ENCODE measurements at places on chromosomes 3 and 15.

DNA sequence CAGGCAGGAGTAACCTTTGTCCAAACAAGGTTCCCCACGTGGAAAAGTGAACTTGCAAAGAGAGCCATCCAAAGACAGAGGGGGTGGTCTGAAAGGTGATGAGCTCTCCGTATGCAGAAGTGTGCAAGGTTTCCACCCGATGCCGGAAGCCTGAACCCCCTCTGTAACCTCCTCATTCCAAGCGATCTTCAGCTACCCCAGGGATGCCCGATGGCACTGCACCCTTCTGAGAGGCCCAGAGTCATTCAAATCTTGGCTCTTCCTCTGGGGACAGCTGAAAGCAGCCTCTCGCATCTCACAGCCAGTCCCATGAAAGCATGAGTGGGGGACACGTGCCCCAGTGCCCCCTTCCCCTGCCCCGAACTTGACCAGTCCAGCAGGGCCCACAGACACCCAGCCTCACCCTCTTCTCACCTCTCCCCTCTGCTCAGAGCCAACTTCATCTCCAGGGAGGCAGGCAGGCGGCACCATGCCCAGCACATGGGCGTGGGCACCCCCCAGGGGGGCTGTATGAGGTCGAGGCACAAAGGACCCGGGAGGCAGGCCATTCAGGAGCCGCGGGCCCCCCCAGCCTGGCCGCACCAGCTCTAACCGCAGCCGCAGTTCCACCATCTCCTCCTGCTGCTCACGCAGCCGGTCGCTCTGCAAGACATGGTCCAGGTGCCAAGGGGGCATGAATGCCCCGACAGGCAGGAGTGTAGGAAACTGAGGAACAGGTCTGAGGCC is 8.7 kb downstream of the KIF7 start:
- no peak for DNase-seq

DNA sequence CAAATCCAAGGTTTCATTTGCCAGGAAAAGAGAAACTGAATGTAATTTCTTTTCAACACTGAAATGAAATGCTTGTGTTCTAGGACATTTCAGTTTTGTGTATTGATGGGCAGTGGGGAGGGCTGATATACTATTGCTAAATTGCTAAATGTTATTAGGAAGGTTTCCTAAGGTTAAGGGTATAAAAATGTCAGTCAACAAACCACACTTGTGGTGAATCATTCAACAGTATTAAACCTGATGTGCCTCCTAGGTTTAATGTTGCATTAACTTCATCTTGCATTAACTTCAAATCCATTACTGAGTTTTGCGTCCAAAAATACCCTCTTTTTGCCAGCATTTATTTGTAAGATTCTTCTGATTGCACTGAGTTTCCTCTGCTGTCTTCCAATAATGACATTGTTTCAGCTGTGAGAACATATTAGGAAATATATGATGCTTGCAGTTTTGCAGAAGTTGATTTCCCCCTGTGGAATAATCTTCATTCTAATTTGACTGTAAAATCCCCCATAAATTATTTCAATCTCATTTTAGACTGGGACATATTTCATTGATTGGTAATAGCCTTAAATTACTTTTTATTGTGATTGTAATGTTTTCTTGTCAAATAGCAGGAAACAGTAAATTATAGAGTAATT is 758.3 kb downstream of the GBE1 start:
- no peak for DNase-seq

DNA sequence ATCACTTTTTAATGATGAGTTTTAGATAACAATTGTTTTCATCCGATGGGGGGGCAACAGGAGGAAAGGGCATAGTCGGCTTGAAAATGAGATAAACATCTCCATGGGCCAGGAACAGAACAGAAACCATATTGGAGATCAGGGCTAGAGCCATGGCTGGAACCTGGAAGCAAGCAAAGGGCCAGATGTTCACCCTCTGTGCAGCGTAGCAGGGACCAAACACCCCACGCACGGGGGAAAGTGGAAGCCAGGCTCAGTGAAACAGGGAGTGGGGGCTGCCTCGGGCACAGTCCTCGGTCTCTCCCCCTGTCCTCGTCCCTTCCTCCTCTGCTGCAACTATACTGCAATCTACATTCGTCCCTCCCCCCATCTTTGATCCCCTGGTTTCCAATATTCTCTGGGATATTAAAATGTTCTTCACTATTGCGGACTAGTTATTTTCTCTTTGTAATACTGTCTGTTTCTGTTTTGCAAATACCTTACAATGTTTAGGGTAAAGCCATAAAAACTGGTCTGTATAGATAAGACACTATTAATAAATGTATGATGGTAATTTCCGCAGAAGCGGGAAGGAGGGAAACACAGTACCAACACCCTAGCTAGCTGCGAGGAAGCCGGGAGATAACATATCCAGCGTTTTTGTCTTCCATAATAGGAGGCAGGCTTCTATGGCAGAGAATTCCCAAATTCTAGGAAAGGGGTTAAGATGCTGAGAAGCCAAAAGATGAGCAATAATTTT is 121.5 kb downstream of the XXYLT1 start:
- DNase-seq, result no peak

GRCh38 chr3:171266034-171266739 is 194.0 kb downstream of the TNIK start:
- no peak for DNase-seq

DNA sequence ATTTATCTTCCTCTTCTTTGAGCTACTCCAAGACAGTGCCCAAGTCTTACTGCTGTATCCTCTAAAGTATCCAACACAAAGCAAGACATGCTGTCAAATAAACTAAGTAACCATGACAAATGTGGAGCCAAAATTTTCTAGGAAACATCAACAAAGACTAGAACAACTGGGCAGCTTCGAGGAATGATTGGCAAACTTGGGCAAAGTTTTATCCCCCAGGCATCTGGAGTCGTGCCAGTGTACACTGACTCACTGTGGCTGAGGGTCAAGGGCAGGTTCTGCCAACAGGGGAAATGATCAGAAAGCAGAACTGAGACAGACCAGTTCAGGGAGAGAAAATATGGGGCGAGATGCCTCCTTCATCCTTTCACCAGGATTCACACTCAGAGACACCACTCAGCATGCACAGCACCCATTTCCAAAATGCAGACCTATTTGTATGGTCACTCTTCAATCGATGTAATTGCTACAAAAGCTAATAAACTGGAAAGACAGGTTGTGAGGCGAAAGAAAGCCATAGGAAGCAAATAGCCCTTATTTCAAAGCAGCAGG is 65.8 kb downstream of the MB21D2 start:
- no peak for DNase-seq

DNA sequence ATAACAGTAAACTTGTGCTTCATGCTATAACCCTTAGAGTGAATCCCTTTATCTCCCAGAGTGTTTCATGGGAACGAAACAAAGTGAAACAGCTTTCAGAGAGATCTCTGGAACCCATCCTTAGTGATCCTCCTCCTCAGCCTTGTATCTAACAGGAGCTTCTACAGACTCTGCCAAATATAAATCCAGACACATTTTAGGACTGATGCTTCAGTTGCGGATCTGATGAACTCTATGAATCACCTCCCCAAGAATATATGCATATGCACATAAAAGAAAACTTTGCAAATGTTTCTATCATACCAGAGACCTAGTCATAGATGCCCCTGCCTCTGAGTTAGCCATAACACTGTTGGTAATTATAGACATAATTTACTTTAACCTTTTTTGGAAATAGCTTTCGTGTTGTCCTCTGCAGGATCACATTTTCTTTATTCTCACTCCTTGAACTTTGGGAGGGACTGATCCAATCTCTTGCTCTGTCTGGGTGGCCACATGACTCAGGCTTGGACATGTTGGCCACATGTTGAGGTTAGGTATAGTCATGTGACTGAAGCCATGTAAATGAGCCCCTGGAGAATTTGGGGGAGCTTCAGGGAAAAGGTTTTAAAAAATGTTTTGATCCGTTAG is 306.4 kb upstream of the CNTN3 start:
- no peak for DNase-seq

DNA sequence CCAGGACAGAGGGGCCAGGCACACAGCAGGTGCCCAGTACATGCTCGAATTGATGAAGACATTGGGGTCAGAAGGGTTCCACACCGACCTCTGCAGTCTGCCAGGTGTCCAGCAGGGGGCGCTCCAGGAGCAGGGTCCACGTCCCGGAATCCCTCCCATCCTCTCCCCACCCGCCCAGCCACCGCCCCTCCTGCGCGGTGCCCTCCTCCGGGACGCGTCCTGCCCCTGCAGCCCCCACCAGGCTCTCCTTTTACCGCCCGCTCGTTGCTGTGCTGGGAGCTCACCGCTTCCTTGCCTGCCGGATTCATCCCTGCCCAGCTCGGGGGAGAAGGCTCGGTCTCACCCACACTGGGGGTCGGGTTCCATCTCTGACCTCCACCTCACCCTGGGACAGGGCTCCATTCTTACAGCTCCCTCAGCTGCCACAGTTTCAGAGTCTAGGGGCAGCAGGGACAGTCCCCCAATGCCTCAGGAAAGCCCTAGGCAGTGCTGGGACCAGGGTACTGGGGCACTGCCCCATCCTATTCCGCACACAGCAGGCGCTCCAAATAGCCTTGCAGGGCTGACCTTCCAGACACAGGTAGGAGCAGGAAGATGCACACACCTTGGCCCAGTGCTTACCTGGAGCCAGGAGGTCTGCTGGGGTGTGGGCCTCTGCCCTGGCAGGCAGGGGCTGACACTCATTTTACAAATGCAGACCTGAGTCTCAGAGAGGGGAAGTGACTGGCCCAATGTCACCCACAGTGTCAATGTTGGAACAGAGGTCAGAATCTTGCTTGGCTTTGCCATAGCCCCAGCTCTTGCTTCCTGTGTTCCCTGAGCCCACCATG is 31.0 kb downstream of the GRIP2 start:
- DNase-seq, result peak; percentile 37

- no peak for DNase-seq
Observed at GRCh38 chr3:121063628-121064027, 155.6 kb downstream of the STXBP5L start.
